ENCODE measurements at places on chromosomes 1 and 21. TPM values are rescaled to one million over a fixed set of nuclear protein-coding genes. Genes with fewer than 3 reads are reported as not detected.

The TMEM269 gene
- total RNA-seq, result 0.03 TPM

The GJC2 gene
- total RNA-seq, result 0.26 TPM

The TRIM62 gene
- 16.8 TPM for total RNA-seq

The KRTAP12-2 gene
- total RNA-seq, result not detected
